Muscle of leg (tissue), 16 donors: ENCODE measurements at places on chromosomes 2 and 18. TPM values are rescaled to one million over a fixed set of nuclear protein-coding genes. Genes with fewer than 3 reads are reported as not detected.
A peak's percentile ranks its signal among the peaks of the same experiment; 100 is the strongest.

The SLC35F6 gene
- 8.9 TPM for total RNA-seq

The APCDD1 gene
- total RNA-seq = 6.3 TPM

The SLC9A4 gene
- total RNA-seq = 0.04 TPM

The GPAT2 gene
- 2.4 TPM for total RNA-seq

The PTPRN gene
- 0.09 TPM for total RNA-seq

The ANO7 gene
- total RNA-seq = 0.35 TPM

The KIF1A gene
- total RNA-seq = 7.3 TPM

The DNAH6 gene
- total RNA-seq = 0.18 TPM

- H3K4me1 ChIP-seq = peaks cover 8% of the 10 kb centered on the region
- H3K27ac ChIP-seq = no peak overlapping the region
- no peaks in the 10 kb centered on the region for H3K27me3 ChIP-seq
- H3K4me3 ChIP-seq = no peak overlapping the region
- DNase-seq = no peak
Measured at GRCh38 chr18:36561046-36561445, 263.5 kb downstream of the FHOD3 start.

DNA sequence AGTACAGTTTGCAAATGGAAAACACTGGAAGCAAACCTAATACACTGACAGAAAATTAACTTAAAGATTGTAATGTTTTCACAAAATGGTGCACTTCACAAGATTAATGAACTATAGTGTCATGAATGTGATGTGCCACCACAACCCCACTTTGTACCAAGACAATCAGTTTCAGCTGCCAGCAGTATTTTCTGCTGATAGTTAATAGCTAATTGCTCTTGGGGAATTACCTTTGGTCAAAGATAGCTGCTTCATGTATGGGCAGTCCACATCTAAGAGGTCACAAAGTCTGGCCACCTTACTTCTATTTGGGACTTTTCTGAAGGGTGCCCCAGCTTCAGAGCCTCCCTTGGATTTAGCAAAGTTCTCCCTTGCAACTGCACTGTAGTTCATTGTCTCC is 254.0 kb downstream of the CALCRL start:
- no peak for DNase-seq
- H3K4me3 ChIP-seq = no peak overlapping the region
- no peak overlapping the region for H3K27ac ChIP-seq

DNA sequence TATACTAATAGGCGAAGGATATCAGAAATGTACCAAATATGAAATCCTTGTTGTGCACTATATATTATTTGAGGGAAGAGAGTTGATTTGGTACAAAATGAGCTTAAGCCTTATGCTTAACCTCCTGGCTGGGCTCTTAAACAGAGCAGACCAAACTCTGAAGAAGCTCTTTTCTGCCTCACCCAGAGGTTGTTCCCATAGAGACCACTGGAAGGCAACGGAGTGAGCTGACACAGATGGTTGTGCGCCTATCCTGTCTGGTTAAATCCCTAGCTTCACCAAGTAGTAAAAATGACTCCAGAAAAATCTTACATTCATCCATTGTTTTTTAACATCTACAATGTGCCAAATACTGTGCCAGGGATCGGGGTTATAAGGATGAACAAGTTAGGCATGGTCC is 55.9 kb upstream of the NOL4 start:
- H3K27me3 ChIP-seq = no peaks in the 10 kb centered on the region
- DNase-seq = no peak
- no peak overlapping the region for H3K27ac ChIP-seq
- H3K36me3 ChIP-seq = no peaks in the 10 kb centered on the region
- H3K4me1 ChIP-seq = no peaks in the 10 kb centered on the region
- no peak overlapping the region for H3K4me3 ChIP-seq

- no peak for DNase-seq
- H3K36me3 ChIP-seq = no peaks in the 10 kb centered on the region
- no peaks in the 10 kb centered on the region for H3K27me3 ChIP-seq
- H3K27ac ChIP-seq = no peak overlapping the region
- H3K4me1 ChIP-seq = peaks cover 12% of the 10 kb centered on the region
Measured at GRCh38 chr2:147630585-147630984, 214.2 kb upstream of the ACVR2A start.

DNA sequence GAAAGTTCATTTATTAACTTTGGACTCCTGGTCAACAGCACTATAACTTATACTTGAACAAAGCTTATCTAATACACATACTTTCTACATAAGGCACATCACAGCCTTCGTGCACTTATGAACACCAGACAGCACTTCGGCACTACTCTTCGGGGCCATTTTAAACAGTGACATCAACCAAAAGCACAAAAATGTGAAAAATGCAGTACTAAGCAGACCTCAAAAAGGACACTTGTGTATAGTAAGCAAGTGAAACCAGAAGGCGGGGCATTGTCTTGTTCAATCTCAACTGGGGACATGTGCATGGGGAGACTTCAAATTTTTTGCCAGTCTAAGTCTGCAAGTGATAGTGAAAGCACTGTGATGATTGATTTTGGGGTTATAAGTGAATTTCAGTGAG is 163.0 kb downstream of the NCKAP5 start:
- no peaks in the 10 kb centered on the region for H3K36me3 ChIP-seq
- H3K4me3 ChIP-seq = no peak overlapping the region
- no peak overlapping the region for H3K27ac ChIP-seq
- H3K27me3 ChIP-seq = no peaks in the 10 kb centered on the region

DNA sequence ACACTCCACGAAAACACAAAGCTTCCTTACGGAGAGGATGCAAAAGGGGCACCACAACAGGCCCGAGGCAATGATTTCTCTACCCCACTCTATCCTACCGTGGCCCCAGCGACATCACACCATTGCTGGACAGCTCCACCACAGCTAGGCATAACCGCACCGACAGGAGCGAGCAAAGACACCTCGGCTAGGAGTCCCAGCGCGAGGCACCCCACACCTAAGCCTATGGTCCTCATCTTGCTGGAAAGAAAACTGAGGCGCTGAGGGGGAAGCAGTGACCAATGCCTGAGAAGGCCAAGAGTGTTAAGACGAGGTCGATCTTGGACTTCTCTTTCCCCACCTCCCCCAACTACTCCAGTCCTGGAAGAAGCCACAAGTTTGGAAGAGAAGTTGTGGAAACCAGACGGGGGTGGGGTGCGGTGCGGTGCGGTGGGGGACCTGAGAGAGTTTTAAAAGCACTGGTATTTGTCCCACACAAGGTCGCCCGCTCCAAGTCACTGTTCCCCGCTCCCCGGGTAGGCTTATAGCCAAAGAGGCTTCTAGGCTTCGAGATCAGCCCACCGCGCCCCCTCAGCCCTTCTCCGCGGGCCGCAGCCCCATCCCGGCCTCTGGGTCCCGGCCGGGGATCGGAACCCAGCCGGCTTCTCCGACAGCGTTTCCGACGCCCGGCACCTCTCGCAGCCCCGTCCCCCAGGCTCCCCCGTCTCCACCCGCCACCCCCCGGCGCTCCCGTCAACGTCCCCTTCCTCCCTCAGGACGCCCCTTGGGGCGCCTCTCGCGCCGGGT is 766 bp downstream of the PDE6D start:
- H3K27me3 ChIP-seq = no peaks in the 10 kb centered on the region
- peaks cover 9% of the 10 kb centered on the region for H3K4me1 ChIP-seq
- DNase-seq = peak; percentile 27
- peak overlapping the region; percentile 87 for H3K27ac ChIP-seq
- peak overlapping the region; percentile 62 for H3K4me3 ChIP-seq

GRCh38 chr2:238563551-238563950 is 136.8 kb downstream of the ASB1 start:
- peaks cover 17% of the 10 kb centered on the region for H3K4me1 ChIP-seq
- H3K27ac ChIP-seq = no peak overlapping the region
- H3K27me3 ChIP-seq = peaks cover 21% of the 10 kb centered on the region
- no peaks in the 10 kb centered on the region for H3K36me3 ChIP-seq
- peak; percentile 39 for DNase-seq
- no peak overlapping the region for H3K4me3 ChIP-seq

DNA sequence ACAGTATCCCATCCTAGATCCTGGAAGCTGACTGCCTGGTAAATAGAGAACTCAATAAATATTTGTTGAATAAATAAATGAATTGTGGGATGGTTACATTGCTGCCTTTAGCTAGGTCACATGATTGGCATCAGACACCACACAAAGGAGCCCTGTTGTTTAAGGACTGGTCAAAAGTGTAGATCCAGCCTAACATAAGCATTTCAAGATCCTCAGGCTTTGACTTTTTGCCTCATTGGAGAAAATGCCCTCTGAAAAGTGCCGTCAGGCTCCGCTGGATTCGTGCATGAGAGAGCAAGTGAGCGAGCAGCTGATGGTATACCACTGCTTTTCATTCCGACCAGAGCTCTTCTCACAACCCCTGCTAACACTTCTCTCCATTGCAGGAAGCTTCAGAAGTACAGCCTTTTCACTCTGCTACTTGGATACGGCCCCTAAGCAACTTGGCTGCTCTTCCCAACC is 1.3 kb upstream of the ZNF24 start:
- DNase-seq = peak; percentile 50
- H3K4me1 ChIP-seq = peaks cover 19% of the 10 kb centered on the region
- peak overlapping the region; percentile 47 for H3K27ac ChIP-seq

GRCh38 chr2:134460583-134460998 is 206.7 kb downstream of the MGAT5 start:
- peak; percentile 58 for DNase-seq
- no peak overlapping the region for H3K27ac ChIP-seq
- no peak overlapping the region for H3K4me3 ChIP-seq
- H3K36me3 ChIP-seq = peaks cover under 1% of the 10 kb centered on the region
- peaks cover 4% of the 10 kb centered on the region for H3K4me1 ChIP-seq

GRCh38 chr2:85678794-85679672 is 11.0 kb upstream of the SFTPB start:
- no peaks in the 10 kb centered on the region for H3K27me3 ChIP-seq
- DNase-seq = peak; percentile 81
- H3K27ac ChIP-seq = peak overlapping the region; percentile 9
- no peaks in the 10 kb centered on the region for H3K36me3 ChIP-seq
- no peak overlapping the region for H3K4me3 ChIP-seq
- peaks cover 11% of the 10 kb centered on the region for H3K4me1 ChIP-seq

- no peak overlapping the region for H3K27ac ChIP-seq
- H3K36me3 ChIP-seq = no peaks in the 10 kb centered on the region
- no peaks in the 10 kb centered on the region for H3K4me1 ChIP-seq
- peaks cover 13% of the 10 kb centered on the region for H3K27me3 ChIP-seq
- DNase-seq = no peak
Measured at GRCh38 chr2:70738159-70738558, 29.8 kb downstream of the ADD2 start.

DNA sequence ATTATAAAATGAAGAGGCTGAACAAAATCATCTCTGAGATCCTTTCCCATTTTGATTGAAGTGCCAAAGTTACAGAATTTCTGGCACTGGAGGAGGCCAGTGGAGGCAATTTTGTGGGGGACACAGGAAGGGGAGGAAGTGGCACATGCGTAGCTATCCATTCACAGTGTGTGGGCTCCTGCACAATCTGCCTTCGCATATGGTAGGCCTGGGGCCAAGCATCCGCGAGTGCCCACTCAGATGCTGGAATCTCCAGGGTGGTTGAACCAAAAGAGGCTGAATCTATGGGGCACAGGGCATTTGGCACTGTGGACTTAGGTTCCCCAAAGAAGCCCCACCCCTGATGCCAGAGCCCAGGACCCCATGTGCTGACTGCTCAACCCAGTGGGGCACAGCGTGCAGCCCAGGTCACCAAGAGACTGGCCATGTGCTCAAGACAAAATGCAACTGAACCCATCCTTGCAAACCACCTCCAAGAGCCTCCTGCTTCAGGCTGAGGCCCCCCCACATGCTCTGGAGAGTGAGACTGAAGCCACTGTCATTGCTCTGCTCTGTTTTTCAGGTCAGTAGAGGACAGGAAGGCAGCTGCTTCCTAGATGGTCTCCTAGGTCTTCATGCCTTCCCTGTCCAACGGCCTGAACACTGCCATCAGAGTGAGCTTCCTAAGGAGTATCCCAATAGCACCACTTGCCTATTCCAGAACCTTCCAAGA is 28.5 kb downstream of the ST8SIA5 start:
- no peak overlapping the region for H3K4me3 ChIP-seq
- no peaks in the 10 kb centered on the region for H3K4me1 ChIP-seq
- H3K27me3 ChIP-seq = no peaks in the 10 kb centered on the region
- no peak overlapping the region for H3K27ac ChIP-seq

DNA sequence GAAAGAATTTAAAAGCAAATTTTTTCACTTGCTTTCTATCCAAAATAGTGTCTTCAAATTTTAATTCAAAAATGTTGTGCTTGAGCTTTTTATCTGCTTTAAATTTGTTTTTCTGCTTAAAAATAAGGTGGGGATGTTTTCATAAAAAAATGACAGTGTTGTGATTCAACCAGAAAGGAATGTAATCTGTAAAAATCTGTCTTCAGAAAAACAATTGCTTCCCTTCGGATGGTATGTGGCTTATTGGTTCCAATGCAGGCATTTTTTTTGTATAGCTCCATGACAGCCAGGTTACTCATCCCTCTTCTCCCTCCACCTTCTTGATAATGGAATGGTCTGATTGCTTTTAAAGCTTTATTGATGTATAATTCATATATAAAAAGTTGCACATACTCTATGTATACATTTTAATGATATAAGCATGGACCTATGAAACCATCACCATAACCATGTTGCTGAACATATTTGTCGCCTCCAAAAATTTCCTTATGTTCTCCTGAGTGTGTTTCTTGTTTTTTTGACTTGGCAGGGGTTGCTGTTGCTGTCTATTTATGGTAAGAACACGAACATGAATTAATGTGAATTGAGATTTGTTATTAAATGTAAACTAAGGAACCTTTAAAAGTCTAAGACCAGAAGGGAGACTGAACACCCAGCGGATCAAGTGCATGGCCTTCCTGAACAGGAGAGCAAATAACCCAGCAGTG is 363.7 kb upstream of the SPHKAP start:
- H3K27ac ChIP-seq = no peak overlapping the region
- no peaks in the 10 kb centered on the region for H3K27me3 ChIP-seq
- peak; percentile 6 for DNase-seq
- H3K4me1 ChIP-seq = no peaks in the 10 kb centered on the region
- no peaks in the 10 kb centered on the region for H3K36me3 ChIP-seq
- no peak overlapping the region for H3K4me3 ChIP-seq

DNA sequence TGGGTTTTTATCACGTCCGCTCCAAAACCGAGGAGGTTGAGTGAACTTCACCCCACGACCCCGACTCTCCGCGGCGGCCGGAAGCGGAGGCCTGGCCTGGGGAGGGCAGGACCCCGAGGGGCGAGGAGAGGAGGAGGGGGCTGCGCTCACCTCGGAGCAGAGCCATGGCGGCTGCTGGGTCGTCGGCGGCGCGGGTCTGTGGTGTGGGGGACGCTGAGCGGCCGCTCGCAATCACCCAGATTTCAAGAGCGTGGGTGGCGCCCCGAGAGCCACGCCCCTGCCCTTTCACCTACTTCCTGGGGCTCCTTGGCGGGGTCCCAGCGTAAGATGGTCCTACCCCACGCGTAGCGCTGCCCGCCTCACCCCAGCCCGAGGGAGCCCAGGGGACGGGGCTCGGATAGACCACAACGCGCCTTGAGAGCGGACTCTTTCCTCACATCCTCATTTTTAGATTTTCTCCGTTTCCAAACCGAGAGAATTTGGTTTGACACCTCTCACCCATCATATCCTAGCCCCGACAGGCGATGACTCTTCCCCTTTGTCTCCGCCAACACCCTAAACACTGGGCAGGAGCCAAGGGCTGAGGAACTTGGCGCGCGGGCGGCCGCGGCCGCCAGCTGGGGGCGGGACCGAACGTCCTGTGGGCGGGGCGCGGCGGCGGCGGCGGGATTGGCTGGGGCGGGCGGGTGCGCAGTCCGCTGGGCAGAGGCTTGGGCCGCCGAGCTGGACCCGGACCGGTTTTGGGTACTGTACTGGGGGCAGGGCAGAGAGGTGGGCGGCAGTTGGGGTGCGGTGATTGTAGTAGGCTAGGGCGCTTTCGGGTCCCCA is at the start of gene ACAA2:
Gene ACAA2, minus strand, starts transcription at position 215 of the 828 bp plus-strand sequence. Its CDS starts 49 bp downstream, at position 166.
- peak within 1 kb of the TSS; percentile 67 for H3K4me3 ChIP-seq
- H3K27ac ChIP-seq = peak within 1 kb of the TSS; percentile 97
- no peaks in the 10 kb centered on the region for H3K36me3 ChIP-seq
- H3K4me1 ChIP-seq = peaks cover 12% of the 10 kb centered on the region

- H3K27ac ChIP-seq = peak overlapping the region; percentile 54
- no peaks in the 10 kb centered on the region for H3K27me3 ChIP-seq
- peaks cover 9% of the 10 kb centered on the region for H3K4me1 ChIP-seq
- no peaks in the 10 kb centered on the region for H3K36me3 ChIP-seq
- peak; percentile 47 for DNase-seq
Measured at GRCh38 chr18:8142932-8143331, 466.3 kb upstream of the RAB12 start.
